Renal pelvis (tissue), 12 donors: ENCODE measurements at places on chromosomes 2 and 18. TPM values are rescaled to one million over a fixed set of nuclear protein-coding genes. Genes with fewer than 3 reads are reported as not detected.

Gene KYNU
- polyA plus RNA-seq = 6.2 TPM

Gene TGFA
- 18.9 TPM for polyA plus RNA-seq

Gene EVX2
- polyA plus RNA-seq = not detected

DNA sequence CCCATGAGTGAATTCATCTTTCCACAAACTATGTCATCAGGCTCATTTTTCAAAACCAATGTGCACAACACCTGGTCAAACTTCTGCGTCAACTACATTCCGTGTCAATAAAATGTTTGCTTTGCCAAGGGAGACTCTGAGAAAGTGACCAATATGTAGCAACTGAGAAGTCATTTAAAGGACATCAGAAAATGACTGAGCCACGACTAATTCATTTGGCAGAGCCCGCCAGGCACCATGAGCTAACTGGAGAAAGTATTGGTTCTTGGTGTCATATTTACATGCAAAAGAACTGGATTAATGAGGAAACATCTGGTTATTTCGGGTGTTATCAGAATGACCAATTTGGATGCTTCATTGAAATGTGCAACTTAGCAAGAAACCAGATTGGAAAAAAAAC is 7.2 kb downstream of the RND3 start:
- DNase-seq = no peak

DNA sequence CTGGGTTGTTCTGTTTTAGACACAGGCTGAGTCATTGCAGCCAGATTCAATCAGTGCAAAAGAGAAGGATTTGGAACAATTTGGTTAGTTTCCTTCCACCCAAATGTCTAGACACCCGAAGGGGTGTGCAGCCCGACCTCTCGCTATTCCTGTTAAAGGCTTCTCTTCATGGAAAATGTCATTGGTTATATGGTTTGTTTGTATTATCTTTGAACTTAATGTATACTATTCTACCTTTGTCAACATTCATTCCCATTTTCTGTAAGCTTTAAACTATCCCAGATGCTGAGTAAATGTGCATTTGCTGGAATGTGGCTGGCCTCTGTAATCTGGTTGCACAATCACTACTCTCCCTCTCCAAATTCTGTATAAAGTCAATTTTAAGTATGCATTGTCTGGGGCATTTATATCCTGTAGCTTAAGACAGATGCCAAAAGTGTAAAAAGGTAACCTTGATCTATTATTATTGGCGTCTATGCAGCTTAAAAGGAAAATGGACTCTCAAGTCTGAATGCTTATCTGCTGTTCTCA is 80.4 kb upstream of the RND3 start:
- DNase-seq = no peak

DNA sequence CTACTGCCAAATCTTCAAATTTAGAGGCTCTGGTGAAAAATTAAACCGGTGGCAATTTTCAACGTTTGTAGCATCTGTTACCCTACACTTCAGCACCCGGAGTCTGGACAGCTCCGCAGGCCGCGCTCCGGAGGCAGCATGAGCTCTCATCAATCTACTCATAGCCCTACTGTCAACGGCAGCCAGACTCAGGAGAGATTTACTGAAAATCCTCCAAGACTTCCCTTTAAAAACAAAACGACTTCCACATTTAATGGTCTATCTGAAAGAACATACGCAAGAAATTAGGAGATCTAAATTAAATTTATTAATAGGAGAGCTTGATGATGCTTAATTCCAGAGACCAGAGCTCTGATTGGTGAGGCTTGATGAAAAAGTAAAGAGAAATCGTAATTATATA is 970 bp upstream of the ADCYAP1 start:
- peak; percentile 77 for DNase-seq

- DNase-seq = no peak
Measured at GRCh38 chr2:55204950-55205349, 27.1 kb downstream of the CLHC1 start.

DNA sequence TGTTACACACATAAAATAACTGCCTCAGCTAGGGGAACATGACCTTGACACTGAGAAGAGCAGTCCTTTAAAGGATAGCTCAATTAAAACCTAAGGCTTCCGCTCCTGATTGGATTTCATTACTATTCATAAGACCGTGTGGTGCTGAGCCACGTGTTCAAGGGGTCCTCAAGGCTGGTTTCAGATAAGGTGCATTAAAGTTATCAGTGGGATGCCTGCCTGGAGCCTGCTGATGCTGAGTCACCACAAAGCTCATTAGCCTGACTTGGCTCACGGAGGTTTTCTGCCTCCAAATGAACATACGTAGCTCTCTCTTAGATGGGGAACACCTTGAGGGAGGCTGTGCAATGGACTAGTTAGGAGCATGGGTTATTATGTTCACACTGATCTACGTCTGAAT is 518.9 kb downstream of the TDRD15 start:
- DNase-seq = no peak

DNA sequence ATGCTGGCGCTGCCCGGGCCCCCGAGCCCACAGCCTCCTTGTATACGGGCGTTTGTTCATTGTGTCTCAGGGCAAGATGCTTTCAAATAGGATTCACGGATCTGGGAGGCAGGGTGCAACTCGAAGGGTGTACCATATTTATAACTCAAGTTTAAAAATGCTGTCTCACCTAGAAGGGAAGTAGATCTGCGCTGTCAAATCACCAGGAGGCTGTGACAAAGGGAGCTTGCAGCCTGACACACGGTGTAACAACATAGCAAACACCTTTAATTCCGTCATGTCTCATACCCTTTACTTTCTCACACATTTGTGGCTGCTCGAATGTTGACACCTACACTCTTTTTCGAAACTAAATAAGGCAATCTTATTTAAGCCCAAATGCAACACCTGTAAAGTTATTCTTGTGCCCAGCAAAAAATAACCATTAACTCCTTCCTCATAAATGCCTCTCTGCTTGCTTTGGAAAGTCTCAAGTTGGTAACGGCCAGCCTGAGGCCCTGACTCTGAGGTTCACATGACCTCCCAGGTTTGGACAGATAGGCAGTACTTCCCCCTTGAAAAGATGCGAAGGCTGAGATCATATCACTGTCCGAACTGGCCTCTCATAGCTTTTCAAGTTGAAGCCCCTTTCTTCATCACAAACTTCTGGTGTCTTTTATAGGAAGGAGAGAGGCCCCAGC is 11.6 kb downstream of the ZEB2 start:
- DNase-seq = no peak

GRCh38 chr2:158618891-158619490 is 162.2 kb downstream of the PKP4 start:
- no peak for DNase-seq

DNA sequence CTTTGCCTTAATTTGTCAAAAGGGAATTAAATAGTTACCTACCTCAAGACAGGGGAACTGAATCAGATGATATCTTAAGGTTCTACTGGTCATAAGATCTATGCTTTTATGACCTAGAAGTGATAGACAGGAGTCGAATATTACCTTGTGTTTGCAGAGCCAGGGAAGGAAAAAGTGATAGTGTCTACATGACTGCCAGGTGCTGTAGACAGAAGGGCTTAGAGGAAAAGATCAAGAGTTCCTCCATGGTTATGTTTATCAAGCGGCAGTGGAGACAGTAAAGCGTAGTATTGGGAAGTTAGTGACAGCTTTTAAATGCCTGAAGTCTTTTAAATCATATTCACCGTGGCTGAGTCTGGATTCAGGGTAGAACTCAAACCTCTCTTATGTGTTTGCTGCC is 11.9 kb downstream of the CRIM1 start:
- DNase-seq = no peak
